Tibial nerve (tissue), 4 donors: ENCODE measurements at places on chromosomes 3 and 15.

- no peak for DNase-seq
These were observed 103.4 kb upstream of the SAMMSON start for GRCh38 chr3:69896095-69896494.

DNA sequence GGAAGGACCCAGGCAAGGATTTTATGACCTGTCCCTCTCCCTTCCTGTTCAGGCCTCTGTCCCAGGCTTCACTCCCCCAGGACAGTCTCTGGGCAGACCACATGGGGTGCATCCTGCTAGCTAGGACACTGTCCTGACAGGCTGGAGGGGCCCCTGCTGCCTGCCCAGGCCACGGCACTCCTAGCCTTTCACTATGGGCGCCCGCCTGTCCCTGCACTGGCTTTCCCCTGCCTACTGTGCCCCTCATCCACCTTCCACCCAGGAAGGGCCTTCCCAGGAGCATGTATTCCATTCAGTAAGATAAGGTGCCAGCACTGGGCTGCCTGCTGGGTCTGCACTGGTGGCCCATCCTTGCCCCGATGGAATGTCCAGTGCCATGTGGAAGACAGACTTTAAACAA lies 145.3 kb downstream of the DNAJB8 start:
- DNase-seq = no peak

DNA sequence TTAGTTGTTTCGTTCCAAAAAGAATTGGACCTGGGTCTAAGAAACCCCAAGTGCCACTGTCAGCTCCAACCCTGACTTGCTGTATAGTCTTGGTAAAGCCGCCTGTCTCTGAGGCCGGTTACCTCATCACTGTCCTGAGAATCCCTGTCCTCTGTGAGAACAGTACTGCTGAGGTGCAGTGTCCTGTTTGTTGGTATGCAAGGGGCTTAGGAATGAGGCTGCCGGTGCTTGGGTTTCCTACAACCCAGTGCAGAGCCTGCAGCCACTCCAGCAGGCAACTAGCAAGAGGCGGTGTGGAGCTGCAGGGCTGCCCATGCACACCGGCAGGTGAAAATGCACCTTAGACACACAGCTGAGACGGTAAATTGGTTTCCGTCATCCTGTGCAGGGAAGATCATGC lies 52.0 kb upstream of the ATG7 start:
- DNase-seq = no peak

DNA sequence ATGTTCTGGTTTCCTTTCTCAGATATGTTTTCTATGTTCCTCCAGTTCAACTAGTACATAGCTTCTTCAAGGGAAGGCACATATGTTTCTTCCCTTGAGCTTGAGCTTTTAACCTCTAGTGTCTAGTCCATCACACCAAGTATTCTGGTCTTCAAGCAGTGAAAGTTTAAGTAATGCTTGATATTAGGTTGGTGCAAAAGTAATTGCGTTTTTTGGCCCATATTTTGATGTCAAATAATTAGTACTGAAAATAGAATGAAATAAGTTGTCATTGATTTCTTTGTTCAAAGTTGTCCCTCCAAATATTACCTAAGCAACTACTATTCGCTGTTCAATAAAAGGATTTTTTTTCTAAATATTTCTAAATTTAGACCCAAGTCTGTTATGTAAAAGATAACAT lies 146.7 kb upstream of the TSC22D2 start:
- no peak for DNase-seq

GRCh38 chr15:72740219-72740618 lies 43.3 kb downstream of the ADPGK start:
- no peak for DNase-seq

DNA sequence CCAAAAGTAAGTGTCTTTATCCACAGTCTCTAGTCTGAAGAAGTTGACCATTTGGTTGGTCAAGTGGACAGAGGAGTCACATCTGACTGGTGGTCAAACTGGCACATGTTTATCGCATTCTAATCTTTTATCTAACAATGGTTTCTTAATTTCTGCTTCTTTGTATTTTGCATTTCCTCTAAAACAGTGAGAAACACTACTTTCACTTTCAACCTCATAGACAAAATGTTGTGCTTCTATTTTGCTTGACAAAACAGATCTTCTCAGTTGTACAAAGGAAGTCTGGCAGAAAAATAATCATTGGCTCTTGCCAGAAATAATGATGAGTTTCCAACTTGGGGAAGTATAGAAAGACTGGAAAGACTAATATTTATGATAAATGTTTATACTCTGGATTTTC lies 103.9 kb downstream of the MME start:
- no peak for DNase-seq

DNA sequence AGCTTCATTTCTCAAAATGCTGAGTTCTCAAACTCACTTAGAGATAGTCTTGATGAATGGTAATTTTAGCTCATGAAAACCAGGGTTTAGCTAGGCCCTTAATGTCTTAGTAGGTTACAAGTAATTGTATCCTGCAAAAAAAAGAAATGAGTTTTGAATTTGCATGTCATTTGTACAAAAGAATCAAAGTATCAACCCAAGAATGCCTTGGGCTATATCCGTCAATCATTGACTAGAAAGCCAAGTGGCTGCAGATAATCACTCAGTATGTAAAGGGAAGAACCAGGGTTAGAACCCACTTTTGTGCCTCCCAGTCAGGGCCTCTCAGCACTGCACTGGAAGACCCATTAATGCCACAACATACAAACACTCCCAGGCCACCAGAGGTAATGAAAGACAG lies 427.6 kb upstream of the MDFIC2 start:
- DNase-seq = no peak

DNA sequence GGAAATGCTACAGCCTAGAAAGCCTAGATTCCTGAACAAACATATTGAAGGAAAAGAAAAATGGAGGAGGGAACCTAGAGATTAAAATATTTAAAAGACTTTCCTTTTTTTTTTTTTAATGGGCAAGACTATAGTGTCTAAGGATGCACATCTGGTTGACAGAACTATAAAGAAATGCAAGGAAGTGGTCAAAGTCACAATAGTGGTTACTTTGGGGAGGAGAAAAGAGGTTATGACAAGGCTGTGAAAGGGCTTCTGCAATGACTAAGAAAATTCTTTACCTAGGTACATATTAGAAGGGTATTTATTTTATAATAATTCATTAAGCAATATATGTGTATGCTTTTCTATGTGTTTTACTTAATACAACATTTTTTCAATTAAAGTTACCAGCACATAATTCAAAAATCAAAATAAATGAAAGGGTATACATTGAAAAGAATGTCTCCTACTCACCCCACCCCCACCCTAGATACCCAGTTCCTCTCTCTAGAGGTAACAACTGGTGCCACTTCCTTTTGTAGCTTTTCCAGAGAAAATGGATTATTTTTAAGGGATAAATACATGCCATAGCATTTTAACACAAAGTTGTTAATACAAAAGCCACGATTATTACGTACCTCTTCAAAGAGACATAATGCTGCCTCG lies 70.1 kb downstream of the HERC1 start:
- no peak for DNase-seq

DNA sequence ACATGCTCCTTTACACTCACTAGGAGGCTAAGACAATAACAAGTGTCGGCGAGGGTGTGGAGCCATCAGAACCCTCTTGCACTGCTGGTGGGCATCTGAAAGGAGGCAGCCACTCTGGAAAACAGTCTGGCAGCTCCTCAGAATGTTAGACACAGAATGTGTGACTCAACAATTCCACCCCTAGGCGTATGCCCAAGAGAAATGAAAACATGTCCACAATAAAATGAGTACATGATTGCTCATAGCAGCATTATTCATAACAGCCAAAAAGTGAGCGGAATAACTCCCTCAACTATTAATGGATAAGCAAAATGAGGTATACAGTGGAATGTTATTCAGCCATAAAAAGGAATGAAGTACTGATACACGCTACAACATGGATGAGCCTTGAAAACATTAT lies 57.8 kb downstream of the WNT7A start:
- no peak for DNase-seq

DNA sequence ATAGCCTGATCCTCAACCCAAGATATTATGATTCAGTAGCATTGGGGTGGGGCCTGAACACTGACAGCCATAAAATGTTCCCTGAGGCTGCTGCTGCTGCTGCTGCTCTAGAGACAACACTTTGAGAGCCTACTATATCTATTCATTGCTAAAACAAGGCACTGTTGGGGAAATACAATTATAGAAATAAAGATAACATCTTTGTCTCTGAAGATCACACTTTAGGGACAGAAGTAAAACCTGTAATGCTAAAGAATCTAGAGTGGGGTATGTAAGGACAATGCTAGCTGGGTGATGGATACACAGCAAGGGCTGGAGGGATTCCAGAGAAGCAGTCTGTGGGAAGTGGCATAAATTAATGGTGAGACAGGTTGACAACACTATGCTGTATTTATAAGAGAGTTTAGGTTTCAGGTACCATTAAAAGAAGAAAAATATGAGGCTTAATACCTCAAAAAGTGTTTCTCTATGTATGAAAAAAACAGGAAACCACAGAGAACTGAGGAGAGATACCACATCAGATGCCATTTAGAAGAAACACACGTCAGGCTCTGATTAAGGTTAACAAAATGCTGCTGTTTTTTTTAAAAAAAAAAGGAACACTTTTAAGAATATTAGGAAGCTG lies 115.9 kb downstream of the CBLB start:
- DNase-seq = no peak

DNA sequence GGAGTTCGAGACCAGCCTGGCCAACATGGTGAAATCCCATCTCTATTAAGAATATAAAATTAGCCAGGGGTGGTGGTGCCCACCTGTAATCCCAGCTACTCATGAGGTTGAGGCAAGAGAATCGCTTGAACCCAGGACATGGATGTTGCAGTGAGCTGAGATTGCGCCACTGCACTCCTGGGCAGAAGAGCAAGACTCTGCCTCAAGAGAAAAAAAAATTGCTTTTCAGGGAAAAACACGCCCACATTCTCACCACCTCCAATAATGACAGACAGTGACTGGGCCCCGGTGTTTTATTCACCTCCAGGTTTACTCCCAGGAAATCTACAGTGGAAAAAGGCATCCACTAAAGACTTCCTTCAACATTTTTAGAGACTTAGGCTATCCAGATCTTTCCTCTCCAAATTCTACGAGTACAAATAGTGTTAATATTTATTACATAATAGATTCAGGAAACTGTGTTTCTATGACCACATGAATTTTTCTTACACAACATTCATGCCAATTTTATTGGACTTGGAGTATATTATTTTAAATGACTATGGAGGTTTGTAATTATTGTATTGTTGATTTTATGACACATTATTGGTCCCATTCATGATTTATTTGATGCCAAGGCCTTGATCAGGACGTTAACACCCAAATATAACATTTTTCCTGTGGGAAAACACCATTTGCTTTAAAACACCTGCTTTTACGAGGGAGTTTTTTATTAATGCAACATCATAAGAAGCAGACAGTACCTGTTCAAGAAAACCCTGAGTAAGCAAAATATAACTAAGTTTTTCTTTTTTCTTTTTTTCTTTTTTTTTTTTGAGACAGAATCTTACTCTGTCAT lies 26.6 kb downstream of the IGF2BP2 start:
- no peak for DNase-seq
